ENCODE measurements at places on chromosomes 1 and 21.
A peak's percentile ranks its signal among the peaks of the same experiment; 100 is the strongest.

DNA sequence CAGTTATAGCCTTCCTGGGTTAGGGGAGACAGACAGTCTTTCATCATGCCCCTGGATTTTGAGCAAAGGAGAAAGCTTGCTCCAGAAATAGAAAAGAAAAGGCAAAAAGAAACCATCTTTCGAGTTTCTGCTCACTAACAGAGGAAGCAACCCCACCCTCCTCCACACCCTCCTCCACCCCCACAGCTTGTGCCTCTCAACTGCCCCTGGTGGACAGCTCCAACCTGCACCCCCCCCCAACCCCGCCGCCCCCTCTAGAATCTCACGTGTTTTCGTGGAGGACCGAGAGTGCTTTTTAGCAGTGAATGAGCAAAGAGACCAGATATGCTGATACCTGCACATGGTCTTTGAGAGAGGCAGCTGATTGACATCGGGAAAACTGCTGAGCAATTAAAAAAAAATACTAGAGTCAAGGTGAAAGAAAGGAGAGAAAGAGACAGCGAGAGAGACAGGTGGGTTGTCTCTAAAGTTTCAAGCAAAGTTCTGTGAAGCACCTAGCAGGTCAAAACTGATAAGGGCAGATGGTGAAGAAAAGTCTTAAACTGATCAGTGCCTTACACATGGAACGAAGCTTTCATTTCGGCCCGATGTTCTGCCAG is 358.3 kb downstream of the KIF26B start:
- no peak for DNase-seq

DNA sequence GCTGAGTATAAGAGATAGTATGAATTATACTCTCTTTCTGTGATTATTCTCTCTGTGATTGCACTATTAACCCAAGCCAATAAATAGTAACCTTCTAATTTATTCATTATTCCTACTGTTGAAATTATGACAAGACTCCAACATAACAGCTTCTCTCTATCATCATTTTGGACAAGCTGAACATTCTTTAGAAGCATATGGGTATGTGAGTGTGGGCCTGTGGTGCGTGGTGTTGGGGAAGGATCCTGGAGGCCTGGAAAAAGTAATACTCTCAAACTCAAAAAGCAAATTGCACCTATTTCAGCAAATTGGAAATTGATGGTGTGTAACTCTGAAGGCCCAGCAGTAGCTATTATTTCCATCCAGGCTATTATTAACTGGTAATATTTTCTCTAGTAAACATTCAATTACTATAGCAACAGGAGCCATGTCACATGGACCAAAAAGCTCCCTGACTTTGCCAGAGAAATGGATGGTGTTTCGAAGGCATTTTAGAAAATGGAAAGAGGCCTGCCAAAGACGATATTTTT is 502.8 kb downstream of the LTN1 start:
- DNase-seq: no peak

- no peak for DNase-seq
Measured at GRCh38 chr1:3652548-3653285, 401 bp downstream of the TP73 start.

GRCh38 chr1:242086093-242086492 is 87.2 kb upstream of the MAP1LC3C start:
- DNase-seq: no peak

DNA sequence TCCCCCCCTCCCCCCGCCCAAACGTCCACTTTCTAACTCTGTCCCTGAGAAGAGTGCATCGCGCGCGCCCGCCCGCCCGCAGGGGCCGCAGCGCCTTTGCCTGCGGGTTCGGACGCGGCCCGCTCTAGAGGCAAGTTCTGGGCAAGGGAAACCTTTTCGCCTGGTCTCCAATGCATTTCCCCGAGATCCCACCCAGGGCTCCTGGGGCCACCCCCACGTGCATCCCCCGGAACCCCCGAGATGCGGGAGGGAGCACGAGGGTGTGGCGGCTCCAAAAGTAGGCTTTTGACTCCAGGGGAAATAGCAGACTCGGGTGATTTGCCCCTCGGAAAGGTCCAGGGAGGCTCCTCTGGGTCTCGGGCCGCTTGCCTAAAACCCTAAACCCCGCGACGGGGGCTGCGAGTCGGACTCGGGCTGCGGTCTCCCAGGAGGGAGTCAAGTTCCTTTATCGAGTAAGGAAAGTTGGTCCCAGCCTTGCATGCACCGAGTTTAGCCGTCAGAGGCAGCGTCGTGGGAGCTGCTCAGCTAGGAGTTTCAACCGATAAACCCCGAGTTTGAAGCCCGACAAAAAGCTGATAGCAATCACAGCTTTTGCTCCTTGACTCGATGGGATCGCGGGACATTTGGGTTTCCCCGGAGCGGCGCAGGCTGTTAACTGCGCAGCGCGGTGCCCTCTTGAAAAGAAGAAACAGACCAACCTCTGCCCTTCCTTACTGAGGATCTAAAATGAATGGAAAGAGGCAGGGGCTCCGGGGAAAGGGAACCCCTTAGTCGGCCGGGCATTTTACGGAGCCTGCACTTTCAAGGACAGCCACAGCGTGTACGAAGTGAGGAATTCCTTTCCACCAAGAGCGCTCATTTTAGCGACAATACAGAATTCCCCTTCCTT is 158.1 kb downstream of the RUNX1 start:
- DNase-seq: peak; percentile 46

GRCh38 chr1:64478594-64479470 is 8.9 kb downstream of the CACHD1 start:
- no peak for DNase-seq

DNA sequence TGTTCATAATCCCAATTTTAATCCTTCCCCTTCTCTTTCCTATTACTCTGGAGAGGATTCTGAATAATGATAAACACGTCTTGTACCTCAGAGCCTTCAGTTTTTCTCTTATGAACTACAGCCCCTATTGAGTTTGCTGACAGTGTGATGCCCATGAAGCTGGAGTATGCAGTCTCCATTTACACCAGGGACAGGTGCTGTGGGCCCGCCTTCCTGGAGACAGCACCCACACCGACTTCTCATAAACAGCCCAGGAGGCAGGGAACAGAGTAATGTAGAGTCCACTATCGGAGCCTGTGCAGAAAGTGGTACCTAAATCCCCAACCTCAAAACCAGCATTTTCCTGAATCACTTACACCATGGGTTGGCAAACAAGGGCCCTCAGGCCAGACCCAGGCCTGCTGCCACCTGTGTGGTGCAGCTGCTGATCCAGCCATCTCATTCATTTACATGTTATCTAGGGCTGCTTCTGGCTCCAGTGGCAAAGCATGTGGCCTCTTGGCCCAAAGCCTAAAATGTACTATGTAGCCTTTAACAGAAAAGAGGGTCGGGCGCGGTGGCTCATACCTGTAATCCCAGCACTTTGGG is 95.1 kb upstream of the KRTAP19-8 start:
- peak; percentile 6 for DNase-seq

GRCh38 chr1:40312238-40313205 is 4.6 kb downstream of the COL9A2 start:
- peak; percentile 71 for DNase-seq

DNA sequence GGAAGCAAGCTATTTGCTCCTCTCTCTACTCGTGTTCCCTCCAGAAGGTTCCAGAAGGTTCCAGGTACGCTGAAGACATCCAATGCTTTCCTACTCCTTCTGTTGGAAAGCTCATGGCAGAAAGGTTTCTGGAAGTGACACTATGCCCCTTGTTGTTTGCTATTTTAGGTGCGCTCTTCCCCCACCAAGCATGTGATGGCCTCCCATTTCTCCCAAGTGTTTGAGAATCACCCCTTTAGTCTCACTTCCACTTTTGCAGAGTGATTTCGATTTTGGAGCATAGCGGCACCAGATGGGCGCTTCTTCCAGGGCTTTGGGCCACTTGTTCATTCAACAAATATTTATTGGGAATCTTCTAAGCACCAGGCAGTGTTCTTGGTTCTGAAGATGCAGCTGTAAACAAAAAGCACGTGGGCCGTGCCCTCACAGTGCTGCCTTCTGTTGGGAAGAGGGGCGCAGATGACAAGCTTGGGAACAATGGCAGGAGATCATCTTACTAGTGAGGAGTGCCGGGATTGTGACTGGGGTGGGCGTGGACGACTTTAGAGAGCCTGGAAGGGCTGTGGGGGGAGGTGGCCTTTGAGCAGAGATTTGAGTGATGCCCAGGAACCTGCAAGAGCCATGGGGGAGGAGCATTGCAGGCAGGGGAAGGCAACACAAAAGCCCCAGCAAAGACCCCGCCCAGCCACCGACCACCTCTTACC is 43.0 kb upstream of the TARDBP start:
- no peak for DNase-seq

GRCh38 chr1:223534677-223535076 is 130.8 kb downstream of the CAPN8 start:
- no peak for DNase-seq

DNA sequence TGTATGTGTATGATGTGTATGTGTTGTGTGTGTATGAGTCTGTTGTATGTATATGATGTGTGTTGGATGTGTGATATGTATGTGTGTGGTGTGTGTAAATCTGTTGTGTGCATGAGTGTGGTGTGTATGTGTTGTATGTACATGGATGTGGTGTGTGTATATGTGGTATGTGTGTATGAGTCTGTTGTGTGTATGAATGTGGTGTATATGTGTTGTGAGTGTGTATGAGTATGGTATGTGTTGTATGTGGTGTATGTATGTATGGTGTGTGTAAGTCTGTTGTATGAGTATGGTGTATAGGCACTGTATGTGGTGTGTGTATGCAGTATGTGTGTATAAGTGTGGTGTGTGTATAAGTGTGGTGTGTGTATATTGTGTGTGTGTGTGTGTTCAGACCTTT is 95.0 kb downstream of the PLXNA2 start:
- DNase-seq: no peak

GRCh38 chr1:190615818-190616217 is 138.2 kb upstream of the BRINP3 start:
- no peak for DNase-seq

DNA sequence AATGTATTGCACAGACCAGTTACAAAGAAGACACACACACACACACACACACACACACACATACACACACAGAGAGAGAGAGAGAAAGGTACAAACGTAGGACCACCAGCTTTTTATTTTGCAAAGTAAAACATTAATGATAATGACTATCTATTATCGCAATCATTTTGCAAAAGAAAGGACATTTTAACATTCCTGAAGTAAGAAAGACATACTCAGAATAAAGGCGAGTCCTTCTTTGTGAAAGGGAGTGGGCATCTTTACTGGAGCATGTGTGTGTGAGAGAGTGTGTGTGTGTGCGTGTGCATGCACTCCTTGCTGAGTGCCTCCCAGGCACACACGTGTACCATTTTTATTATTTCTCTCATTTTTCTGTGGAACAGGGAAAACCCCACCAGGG is 28.4 kb downstream of the PPFIA4 start:
- DNase-seq: no peak

DNA sequence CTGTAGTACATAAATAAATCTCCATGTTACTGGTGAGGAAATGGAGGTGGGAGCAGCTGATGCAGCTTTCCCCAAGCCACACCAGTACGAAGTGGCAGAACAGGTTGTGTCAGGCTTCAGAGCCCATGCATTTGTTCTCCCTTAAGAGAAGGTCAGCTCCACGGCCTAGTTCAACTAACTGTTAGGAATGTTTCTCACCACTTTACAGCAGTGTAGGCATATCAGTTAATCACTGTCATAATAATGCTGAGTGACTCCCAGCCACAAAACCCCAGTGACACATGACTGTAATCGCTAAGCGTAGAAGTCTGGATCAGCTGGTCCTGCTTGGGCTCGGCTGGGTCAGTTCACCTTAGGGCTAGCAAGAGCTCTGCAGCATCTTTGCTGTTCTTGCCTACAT is 90.4 kb downstream of the VPS26C start:
- DNase-seq: no peak

GRCh38 chr1:226647719-226648118 is 91.4 kb downstream of the ITPKB start:
- DNase-seq: no peak

DNA sequence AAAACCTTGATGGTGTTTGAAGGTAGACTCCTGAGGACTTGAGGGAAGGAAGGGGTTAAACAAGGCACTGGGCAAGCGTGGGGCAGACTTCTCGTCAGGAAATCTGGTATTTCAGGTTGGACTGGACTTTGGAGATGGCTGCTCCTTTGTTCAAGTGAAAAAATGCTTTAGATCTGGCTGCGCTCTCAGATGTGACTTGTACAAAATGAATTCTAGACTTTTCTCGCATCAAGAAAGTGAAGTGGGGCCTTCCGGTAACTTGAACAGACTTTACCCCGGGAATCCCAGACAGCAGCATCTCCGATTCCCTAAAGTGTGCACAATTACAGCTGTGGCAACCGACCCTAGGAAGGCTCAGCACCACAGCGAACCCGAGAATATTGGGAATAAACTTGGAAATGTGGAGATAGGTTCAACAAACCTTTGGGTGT is 44.3 kb upstream of the ERRFI1 start:
- no peak for DNase-seq

- peak; percentile 42 for DNase-seq
Measured at GRCh38 chr1:227449051-227449450, 114.3 kb upstream of the ZNF678 start.

GRCh38 chr1:159798893-159799292 is 3.3 kb upstream of the FCRL6 start:
- peak; percentile 62 for DNase-seq

DNA sequence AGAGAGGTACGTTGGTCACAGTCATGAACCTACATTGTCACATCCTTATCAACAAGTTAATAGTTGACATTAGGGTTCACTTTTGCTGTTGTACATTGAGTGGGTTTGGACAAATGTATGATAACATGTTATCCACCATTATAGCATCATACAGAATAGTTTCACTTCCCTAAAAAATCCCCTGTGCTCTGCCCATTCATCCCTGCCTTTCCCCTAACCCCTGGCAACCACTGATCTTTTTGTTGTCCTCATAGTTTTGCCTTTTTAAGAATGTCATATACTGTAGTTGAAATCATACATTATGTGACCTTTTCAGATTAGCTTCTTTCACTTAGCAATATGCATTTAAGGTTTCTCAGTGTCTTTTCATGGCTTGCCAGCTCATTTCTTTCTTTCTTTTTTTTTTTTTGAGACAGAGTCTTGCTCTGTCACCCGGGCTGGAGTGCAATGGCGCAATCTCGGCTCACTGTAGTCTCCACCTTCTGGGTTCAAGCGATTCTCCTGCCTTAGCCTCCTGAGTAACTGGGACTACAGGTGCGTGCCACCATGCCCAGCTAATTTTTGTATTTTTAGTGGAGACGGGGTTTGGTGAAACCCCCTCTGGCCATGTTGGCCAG is 50.6 kb downstream of the UCK2 start:
- no peak for DNase-seq

DNA sequence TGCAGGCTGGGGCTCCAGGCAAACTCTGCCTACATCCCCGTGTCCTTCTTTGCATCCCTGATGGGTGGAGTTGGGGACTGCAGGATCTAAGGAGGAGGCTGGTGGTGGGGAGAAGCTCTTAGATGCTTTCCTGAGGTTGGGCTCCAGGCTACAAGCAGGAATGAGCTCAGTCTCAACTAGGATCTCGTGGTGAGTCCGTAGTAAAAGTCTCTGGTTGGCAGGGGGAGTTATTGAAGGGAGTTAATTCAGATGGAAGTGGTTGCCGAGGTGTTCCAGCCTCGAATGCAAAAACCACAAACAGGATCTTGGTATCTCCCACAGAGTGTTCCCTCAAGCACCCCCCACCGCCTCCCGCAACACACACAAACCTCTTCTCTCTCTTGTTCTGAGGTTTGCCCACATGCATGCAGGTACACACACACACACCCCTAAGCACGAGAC is 35.0 kb downstream of the TMCC2 start:
- no peak for DNase-seq

- DNase-seq: no peak
Measured at GRCh38 chr1:184061396-184062003, 10.0 kb downstream of the TSEN15 start.

Measured in hematopoietic multipotent progenitor cell (in vitro differentiated cells).